ENCODE measurements at places on chromosomes 1 and 21.

DNA sequence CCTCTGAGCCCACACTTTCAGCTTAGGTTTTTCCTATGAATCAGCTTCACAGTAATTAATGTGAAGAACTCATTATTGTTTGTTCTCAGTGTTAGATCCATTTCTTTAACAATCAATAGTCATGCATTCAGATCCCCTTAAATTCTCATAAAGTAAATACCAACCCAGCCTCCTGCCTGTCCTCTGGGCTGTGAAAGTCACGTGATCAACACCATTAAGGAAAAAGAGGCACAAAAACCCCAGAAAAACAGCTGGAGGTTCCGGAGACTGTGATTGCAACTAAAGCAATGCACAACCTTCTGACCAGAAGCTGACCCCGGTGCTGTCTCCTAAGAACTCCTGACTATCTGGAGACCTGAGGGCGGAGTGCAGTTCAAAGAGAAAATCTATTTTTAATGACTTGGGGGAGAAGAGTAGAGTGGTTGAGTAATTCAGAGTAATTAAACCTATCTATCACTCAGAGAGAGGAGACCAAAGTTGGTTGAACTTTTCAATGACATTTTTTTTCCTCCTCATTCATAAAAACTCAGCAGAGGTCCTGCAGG lies 132.5 kb downstream of the PLXNA2 start:
- DNase-seq: no peak

- DNase-seq: no peak
Measured at GRCh38 chr21:43757601-43758000, 18.5 kb downstream of the CSTB start.

- peak; percentile 75 for DNase-seq
Measured at GRCh38 chr1:89609781-89610456, 23.0 kb upstream of the LRRC8C start.

DNA sequence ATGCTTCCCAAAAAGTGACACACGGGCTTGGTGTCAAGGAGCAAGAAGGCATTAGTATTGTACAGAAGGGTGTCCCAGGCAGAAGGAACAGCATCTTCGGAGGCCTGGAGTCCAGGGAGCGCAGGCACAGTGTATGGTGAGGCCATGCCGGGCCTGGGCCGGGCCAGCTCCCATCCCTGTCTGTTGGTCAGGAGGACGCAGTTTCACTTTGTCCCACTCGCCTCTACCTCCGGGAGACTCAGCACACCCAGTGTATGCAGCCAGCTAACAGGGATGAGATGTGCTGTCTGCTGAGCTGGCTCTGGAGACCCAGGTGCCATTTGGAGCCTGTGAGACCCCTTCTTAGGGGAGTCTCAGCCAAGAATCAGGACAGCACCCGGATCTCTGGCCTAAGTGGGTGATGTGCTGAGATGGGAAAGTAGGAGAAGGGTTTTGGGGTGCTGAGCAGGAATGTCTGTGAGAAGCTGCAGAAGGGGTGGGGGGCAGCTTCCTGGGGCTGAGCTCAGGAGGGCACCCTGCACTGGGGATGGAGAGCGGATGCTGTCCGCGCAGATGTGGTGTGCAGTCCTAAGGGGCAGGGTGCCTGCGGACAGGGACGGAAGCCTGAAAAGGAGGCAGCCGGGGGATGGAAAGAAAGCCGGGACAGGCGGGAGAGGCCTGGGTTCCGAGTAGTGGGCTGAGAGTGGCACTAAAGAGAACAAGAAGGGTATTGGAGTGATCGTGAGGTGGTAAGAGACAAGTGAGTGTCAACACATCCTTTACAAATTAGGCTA lies 25.7 kb downstream of the DMRTB1 start:
- no peak for DNase-seq

- DNase-seq: no peak
Measured at GRCh38 chr1:76075188-76075489, 593 bp downstream of the ST6GALNAC3 start.

DNA sequence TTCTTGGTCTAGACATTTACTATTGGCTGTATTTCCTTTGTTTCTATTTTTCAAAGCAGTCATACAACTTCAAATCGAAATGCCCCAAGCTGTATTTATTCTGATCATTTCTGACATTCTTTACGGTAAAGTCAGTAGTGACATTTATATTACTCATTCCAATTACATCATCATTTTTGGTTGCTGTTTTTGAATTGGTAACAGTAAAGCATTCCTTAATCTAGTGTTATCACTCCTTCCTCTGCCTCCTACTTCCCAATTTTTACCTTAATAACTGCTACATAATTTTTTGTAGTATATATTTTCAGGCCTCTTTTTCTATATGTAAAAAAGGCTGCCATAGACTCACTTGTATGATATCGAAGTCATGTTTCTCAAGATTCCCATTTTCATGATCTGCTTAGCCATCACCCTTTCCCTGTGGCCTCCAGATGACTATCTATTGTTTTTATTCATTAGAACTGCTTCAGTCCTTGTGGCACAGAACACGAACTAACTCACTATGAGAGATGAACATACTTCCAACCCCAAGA lies 167.2 kb downstream of the RUNX1 start:
- no peak for DNase-seq

GRCh38 chr1:215772151-215772550 lies 205.0 kb downstream of the KCTD3 start:
- DNase-seq: no peak

DNA sequence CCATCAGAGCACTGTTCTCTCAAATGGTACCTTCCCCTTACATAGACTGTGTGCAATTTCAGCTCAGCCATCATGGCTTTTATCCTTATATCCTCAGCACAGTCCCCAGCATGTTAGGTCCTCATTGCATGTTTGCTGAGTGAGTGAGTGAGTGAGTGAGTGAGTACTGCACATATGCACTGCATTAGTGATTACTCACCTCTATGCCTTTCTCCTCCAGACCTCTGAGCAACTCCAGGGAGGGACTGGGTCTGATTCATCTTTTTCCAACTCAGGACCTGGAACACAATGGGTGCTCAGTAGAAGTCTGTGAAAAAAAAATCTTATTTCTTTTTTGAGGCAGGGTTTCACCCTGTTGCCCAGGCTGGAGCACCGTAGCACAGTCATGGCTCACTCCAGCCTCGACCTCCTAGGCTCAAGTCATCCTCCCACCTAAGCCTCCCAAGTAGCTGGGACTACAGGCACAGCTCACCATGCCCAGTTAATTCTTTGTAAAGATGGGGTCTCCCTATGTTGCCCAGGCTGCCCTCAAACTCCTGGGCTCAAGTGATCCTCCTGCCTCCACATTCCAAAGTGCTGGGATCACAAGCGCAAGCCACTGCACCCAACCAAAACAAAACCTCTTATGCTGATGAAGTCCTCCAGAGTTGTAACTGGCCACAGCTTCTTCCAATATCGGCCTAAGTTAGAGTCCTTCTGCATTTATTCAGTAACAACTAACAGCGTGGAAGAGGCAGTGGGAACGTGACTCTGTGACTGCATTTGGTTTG lies 23.7 kb downstream of the RNU5D-1 start:
- DNase-seq: no peak

- DNase-seq: no peak
Measured at GRCh38 chr1:94394247-94394646, 23.9 kb upstream of the ABCD3 start.

DNA sequence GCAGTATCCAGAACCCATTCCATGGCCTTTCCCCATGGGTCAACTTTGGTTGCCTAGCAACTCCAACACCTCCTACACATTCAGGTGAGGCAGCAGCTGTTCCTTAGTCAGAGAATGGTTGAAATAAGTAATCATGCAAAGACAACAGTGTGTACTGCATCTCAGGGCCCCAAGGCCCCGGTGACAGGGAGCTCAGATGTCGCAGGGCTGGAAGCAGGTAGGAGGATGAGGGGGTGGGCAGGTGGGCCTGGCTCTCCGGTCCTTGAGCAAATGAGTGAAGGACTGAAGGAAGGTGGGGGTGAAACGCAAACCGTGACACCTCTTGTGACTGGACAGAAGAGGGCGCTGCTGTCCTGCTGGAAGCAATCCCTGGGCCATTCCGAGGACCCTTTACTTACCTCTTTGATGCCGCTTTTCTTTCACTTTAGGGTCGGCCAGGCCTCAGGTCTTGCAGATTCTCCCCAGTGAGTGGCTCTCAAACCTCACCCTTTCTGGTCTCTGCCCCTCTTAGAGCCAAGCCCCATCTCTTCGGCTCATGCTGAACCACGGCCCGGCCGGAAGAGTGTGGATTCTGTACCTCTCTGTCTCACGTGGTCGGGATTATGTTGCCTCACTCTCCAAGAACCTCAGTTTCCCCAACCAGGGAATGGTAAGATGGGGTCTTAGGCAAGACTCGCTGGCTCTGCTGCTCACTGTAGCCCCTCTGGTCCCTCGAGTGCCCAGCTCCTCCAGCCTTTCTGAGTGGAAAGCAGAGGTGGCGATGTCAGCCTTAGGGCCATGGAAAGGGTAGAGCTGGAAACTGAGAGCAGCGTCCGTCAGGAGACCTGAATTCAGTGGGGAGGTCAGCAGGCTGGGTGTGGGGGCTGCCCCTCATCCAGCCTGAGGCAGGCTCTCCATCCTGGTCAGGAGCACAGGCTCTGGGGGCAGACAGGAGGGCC lies 5.6 kb upstream of the KCNA10 start:
- peak; percentile 69 for DNase-seq

GRCh38 chr1:245489838-245490237 lies 335.1 kb downstream of the KIF26B start:
- no peak for DNase-seq

GRCh38 chr1:1669468-1670440 lies 10.9 kb upstream of the CDK11B start:
- DNase-seq: no peak

Data from activated CD8-positive, alpha-beta memory T cell treated with anti-CD3 and anti-CD28 coated beads, Interleukin-2, amount 10 ng/mL, durations not matched to agents 7 days and 5 days (primary cell).